Trophoblast cell (in vitro differentiated cells and primary cell): ENCODE measurements at places on chromosomes 4 and X.

- no peaks in the 10 kb centered on the region for H3K27me3 ChIP-seq
- no peak for DNase-seq
- no peak overlapping the region for H3K4me3 ChIP-seq
- H3K4me1 ChIP-seq = no peaks in the 10 kb centered on the region
- H3K36me3 ChIP-seq = no peaks in the 10 kb centered on the region
These were observed 30.5 kb downstream of the TLR8 start for GRCh38 chrX:12936947-12937346.

DNA sequence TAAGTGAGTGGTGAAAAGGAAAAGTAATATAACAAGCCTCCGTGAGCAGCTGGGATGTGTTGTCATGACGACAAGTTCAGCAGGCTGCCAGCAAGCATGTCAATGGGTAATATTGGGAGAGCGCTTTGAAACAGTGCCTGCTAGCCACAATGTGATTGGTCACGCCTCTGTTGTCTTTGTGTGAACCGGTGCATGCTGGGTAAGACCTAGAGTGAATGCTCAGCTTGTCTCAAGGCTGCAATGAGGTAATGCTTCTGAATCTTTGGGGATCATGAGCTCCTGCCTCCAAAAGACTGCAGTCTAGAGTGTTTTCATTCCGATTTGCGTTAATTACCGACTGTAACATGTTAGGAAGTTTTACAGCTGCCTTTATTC is 54.9 kb downstream of the STOX2 start:
- no peak overlapping the region for H3K4me3 ChIP-seq
- no peaks in the 10 kb centered on the region for H3K27me3 ChIP-seq
- H3K4me1 ChIP-seq = peaks cover 3% of the 10 kb centered on the region
- peak; percentile 39 for DNase-seq
- no peaks in the 10 kb centered on the region for H3K36me3 ChIP-seq

- no peaks in the 10 kb centered on the region for H3K36me3 ChIP-seq
- DNase-seq = peak; percentile 2
- H3K27me3 ChIP-seq = no peaks in the 10 kb centered on the region
- H3K4me3 ChIP-seq = no peak overlapping the region
These were observed 433.6 kb downstream of the MAGEB5 start for GRCh38 chrX:26649534-26649933.

DNA sequence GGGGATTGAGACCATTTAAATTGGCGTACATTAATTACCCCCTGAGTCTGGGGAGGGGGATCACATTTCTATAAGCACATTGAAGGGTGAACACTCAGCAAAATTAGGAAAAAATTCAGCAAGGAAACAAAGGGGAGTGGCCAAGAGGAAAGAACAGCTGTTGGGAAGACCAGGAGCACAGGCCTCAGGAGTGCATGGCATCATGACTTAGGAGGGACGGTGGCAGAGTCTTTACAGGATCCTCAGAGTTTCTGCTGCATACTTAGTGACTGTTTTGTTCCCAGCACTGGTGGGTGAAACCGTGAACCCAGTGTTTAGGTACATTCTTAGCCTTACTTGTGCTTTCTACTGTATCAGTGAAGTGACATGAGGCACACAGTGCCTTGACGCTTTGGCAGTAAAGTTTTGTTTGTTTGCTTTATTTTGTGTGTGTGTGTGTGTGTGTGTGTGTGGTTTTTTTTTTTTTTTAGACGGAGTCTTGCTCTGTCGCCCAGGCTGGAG is 121.3 kb downstream of the CBR4 start:
- peaks cover 9% of the 10 kb centered on the region for H3K4me1 ChIP-seq
- no peaks in the 10 kb centered on the region for H3K27me3 ChIP-seq
- peaks cover 14% of the 10 kb centered on the region for H3K36me3 ChIP-seq
- H3K27ac ChIP-seq = no peak overlapping the region
- no peak for DNase-seq

DNA sequence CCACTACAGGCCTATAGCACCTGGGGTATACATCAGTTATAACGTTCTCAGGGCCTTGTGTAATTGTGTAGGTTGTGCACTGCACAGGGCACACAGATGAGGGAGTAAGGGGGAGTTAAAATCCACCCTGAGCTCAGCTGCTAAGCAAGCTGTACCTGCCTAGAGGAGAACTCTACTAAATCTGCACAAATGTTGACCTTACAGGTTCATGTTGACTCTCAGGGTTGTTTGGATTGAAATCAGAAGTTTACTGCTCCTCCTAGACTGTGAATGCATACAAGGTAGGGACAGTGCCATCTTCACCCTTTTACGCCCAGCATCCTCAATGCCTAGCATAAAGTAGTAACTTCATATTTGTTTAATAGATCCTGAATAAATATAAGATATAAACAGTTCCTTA is 89.8 kb downstream of the SMARCA1 start:
- peaks cover 2% of the 10 kb centered on the region for H3K36me3 ChIP-seq
- H3K4me1 ChIP-seq = no peaks in the 10 kb centered on the region
- H3K27ac ChIP-seq = no peak overlapping the region
- DNase-seq = no peak
- H3K4me3 ChIP-seq = no peak overlapping the region

DNA sequence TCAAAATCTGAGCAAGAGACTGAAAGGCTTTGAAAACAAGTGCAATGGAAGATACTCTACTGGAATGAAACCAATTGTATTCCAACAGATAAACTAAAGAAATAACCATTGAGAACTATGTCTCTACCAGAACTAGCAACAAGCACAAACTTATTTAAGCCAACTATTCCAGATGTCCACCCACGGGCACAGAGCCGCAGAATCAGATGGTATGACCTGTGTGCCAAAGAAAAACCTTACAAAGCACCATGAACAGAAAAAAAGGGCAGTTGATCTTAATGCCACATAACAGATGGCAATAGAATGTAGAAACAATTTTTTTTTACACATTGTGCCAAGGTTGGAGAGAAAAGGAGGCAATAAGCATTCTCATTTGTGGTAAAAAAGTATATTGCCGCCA is 269.3 kb upstream of the ADGRL3 start:
- H3K4me3 ChIP-seq = no peak overlapping the region
- no peak overlapping the region for H3K27ac ChIP-seq
- no peak for DNase-seq
- no peaks in the 10 kb centered on the region for H3K36me3 ChIP-seq
- peaks cover 2% of the 10 kb centered on the region for H3K4me1 ChIP-seq

- no peak overlapping the region for H3K27ac ChIP-seq
- H3K27me3 ChIP-seq = no peaks in the 10 kb centered on the region
- no peak for DNase-seq
- H3K4me1 ChIP-seq = peaks cover 8% of the 10 kb centered on the region
- H3K36me3 ChIP-seq = peaks cover 3% of the 10 kb centered on the region
These were observed 51.5 kb downstream of the DHRSX start for GRCh38 chrX:2449135-2449886.
